ENCODE measurements at places on chromosomes 13 and 19. TPM values are rescaled to one million over a fixed set of nuclear protein-coding genes. Genes with fewer than 3 reads are reported as not detected.

GRCh38 chr19:57106722-57107235, 13.0 kb upstream of the USP29 start:
- DNase-seq, result peak; percentile 53

- DNase-seq, result no peak
Observed at GRCh38 chr19:49213791-49214190, 56.2 kb downstream of the TRPM4 start.

DNA sequence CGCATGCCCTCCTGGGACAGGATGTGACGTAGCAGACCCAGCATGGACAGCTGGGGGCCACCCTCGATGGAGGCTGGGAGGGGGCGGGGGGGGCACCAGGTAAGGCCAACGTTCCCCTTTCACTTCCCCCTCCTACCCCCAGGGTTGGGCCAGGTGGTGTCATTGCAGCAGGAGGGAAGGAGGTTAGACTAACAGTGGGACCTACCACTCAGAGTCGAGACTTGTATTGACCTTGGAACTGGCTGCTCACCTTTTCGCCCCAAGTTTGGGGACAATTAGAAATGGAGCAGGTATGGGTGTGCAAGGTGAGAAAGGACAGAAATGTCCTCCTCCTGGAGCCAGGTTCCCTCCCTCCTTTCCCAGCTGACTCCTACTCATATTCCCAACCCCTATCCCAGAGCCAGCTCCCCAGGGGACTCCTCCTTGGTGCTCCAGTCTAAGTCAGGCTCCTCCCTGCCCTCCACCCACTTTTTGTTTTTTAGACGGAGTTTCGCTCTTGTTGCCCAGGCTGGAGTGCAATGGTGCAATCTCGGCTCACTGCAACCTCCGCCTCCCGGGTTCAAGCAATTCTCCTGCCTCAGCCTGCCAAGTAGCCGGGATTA, 8.6 kb upstream of the SLC25A41 start:
- no peak for DNase-seq

- DNase-seq, result peak; percentile 91
Observed at GRCh38 chr13:23321535-23322241, 111.8 kb downstream of the SACS start.

DNA sequence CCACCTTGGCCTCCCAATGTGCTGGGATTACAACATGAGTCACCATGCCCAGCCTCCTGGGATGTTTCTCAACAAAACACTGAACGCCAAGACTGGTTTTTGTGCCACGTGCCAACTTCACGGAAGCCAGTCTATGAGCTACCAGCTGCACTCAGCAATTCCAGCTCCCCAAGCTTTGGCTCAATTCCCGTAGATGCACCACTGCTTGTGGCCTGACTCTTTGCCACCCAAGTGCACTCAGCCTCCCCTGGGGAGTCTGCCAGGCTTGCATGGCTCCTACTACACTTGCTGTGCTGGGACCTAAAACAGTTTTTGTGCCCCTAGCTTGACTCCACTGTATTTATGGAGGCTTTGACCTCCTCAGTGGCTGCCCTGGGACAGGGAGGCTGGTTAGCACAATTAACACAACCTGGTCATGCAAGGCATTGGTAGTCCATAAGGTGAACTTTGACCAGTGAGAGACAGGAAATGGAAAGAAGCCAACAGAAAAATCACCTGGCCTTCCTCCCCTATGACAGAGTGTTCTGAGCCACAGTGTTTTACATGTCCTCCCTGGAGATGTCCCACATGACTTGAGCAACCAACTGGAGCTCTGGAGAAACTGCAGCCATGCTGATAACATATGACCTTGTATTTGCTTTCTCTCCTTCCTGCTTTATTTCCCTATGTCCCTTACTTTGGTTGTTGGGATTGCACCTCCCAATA, 1173.1 kb downstream of the UQCRFS1 start:
- peak; percentile 71 for DNase-seq

DNA sequence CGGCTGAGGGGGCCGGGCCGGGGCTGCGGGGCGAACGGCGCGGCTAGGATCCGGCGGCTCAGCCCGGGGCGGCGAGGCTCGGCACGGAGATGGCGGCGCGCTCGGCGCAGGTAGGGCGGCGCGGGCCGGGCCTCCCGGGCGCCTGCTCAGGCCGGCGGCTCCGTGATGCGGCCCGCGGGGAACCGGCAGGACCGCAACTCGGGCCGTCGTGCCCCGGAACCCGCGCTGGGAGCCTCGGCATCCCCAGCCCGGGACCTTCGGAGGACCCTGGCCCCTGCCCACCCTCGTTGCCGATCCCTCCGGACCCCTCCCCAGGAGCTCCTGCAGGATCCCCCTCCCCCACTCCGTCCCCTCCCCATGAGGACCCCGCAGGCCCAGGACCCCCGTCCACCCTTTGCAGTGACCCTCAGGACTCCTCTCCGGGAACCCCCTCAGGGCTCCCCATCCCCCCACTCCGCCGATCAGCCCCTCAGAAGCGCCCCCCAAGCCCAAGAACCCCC, 304 bp downstream of the EVI5L start:
- no peak for DNase-seq

GRCh38 chr19:47310323-47310722, 662 bp downstream of the C5AR1 start:
- DNase-seq, result no peak

DNA sequence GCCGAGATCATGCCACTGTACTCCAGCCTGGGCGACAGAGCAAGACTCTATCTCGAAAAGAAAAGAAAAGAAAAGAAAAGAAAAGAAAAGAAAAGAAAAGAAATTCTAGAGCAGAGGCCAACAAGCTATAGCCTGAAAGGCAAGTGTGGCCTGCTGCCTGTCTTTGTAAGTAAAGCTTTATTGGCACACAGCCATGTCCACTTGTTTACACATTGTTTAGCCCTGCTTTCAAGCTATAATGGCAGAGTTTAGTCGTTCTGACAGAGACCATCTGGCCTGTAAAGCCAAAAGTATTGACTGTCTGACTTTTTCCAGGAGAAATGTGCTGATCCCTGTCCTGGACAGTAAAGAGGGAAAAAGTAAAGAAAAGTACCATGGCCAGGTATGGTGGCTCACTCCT, 18.3 kb downstream of the NWD1 start:
- DNase-seq, result no peak

- no peak for DNase-seq
Observed at GRCh38 chr13:21528616-21529015, 69.5 kb upstream of the ZDHHC20 start.

- no peak for DNase-seq
Observed at GRCh38 chr19:32642771-32643170, 32.2 kb downstream of the ANKRD27 start.

- no peak for DNase-seq
Observed at GRCh38 chr13:38355595-38356119, 6.0 kb downstream of the UFM1 start.

- DNase-seq, result no peak
Observed at GRCh38 chr13:50474088-50474662, 369.3 kb downstream of the DLEU7 start.

DNA sequence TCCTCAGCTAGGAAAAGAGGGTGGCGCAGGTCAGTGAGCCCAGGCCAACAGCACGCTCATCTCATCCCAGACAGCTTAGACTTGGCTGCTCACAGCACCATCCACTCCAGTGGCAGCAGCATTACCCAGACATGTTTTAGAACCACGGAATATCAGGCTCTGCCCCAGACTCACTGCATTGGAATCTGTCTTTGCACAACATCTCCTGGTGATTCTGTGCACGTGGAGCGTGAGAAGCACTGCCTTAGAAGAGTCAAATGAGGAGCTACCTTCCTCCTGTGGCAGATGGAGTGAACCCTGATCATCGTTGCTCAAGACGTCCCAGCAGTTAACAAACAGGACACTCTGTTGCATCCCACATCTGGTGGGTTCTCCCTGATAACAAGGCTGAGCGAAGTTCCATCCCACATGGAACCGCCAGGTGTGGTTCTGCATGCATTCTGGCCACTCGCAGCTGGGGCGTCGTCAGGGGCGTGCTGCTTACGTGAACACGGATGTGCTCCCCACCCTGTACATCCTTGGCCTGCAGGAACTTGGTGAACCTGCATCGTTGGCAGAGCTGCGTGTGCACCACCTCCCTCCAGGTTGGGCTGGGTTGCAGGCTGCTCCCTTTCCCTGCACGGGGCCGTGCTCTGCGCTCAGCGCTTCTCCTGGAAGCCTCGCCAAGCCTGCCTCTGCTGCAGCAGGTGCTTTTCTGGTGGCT, 25.2 kb upstream of the ATP11A start:
- DNase-seq, result peak; percentile 83

- DNase-seq, result no peak
Observed at GRCh38 chr19:5828661-5829566, 10.6 kb downstream of the FUT6 start.

- no peak for DNase-seq
Observed at GRCh38 chr13:107170270-107170931, 602.5 kb upstream of the ARGLU1 start.

DNA sequence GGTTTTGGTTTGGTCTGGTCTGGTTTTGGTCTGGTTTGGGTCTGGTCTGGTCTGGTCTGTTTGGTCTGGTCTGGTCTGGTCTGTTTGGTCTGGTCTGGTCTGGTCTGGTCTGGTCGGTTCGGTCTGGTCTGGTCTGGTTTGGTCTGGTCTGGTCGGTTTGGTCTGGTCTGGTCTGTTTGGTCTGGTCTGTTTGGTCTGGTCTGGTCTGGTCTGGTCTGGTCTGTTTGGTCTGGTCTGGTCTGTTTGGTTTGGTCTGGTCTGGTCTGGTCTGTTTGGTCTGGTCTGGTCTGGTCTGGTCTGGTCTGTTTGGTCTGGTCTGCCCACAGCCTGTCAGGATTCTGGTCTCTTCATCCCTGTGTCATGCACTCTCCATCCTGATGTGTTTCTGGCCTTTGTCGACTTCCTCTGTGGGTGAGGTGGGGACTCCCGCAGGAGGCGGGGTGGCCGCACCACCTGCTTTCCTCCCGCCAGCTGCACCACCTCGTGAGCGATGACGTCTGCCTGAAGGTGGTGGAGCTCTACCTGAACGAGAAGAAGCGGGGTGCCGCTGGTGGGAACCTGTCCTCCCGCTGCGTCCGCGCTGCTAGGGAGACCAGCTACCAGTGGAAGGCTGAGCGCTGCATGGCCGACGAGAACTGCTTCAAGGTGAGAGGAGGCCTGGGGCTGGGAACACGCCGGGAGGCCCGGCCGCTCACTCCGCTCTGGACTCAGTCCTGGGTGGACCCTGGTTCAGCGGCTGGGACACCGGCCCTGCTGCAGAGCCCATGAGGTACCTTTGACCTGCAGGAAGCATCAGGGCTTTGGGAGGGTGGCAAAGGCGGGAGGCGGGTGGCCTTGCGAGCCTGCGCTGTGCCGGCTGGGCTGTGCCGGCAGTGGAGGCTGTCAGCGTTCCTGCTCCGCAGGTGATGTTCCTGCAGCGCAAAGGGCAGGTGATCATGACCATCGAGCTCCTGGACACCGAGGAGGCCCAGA, 12.9 kb upstream of the F2RL3 start:
- no peak for DNase-seq

DNA sequence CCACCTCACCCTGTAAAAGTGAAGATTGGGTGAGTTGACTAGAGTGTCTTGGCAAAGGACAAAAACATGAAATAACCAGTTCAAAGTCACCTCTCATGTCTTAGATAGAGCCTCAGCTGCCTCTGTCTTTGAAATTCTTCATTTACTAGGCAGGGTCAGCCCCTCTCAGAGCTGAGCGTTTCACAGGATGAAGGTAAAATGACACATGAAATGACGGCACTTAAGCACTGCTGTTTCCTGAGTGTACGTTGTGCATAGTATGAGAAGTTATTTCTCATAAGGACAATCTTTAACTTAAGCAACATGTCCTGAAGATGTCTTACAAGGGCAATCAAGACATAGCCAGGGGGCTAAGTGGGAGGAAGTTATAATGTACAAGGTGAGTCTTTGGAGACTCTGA, 32.3 kb upstream of the SLC10A2 start:
- no peak for DNase-seq

DNA sequence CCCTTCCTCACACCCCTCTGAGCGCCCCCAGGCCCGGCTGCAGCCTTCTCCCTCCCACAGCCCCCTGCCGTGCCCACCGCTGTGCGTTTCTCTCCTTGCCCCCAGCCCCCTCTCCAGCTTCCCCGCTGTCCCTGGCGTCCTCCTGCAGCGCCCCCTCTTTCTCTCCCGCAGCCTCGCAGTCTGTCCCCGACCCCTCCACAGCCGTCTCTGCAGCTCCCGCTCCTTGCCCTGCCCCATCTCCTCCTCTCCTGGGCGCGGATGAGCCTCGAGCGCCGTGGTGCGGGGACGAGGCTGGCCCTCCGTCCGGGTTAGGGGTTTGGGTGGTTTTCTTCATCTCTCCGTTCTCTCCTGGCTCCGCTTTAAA, 1.1 kb downstream of the KMT5C start:
- no peak for DNase-seq

DNA sequence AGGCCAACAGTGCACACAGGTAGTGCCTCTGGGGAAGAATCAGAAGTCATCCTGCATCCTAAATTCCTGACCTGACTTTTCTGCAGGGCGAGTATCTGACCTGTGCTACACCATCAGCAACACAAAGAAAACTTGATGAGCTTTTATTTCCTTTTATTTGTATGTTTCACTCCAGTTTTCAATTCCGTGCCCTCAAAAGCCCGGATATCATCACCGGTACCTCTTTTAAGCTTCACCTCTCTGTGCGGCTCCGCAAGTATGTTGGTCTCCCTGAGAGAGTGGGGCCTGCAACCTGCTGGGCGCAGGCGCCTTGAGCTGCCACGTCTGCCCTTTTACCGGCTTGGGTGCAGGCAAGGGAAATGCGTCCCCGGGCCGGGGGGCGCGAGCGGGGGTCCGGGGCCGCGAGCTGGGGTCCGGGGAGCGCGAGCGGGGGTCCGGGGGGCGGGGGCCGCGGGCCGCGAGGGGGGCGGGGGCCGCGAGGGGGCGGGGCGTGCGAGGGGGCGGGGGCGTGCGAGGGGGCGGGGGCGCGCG, 4.3 kb upstream of the DUXA start:
- peak; percentile 19 for DNase-seq

- no peak for DNase-seq
Observed at GRCh38 chr19:43570174-43570791, 5.0 kb downstream of the XRCC1 start.

DNA sequence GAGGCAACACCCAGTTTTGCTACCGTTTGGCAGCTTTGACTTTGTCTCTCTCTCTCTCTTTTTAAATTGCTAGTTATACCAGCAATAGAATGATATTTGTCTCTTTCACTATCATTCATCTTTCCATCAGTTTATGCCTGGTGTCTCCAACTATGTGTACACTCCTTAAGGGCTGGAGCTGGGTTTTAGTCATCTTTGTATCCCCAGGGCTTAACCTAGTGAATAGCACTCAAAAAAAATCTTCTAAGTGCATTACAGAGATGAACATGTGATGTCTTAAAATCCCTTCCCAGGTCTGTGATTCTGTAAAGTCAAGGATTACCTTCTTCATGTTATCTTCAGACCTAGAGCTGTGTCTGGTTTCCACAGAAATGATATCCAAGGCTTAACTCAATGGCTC, 7.8 kb upstream of the UBL3 start:
- DNase-seq, result no peak

GRCh38 chr19:15178629-15179308, 22.0 kb downstream of the NOTCH3 start:
- no peak for DNase-seq

- DNase-seq, result peak; percentile 31
Observed at GRCh38 chr19:34474233-34474989, 7.1 kb upstream of the WTIP start.

The LILRA1 gene
- total RNA-seq, result not detected

The NCAN gene
- not detected for total RNA-seq

The NLRP11 gene
- total RNA-seq, result not detected

The PINLYP gene
- 16.4 TPM for total RNA-seq

The VAV1 gene
- total RNA-seq, result 1.0 TPM

The ZNF560 gene
- not detected for total RNA-seq

The EVI5L gene
- 23.3 TPM for total RNA-seq

The ZIM2 gene
- 0.45 TPM for total RNA-seq

The TRIP10 gene
- 51.0 TPM for total RNA-seq
